ENCODE measurements at places on chromosomes 1 and 21. TPM values are rescaled to one million over a fixed set of nuclear protein-coding genes. Genes with fewer than 3 reads are reported as not detected.

The TBX15 gene
- 0.39 TPM for polyA plus RNA-seq

- DNase-seq: no peak
Measured at GRCh38 chr1:62682531-62682930, 5.7 kb downstream of the DOCK7 start.

DNA sequence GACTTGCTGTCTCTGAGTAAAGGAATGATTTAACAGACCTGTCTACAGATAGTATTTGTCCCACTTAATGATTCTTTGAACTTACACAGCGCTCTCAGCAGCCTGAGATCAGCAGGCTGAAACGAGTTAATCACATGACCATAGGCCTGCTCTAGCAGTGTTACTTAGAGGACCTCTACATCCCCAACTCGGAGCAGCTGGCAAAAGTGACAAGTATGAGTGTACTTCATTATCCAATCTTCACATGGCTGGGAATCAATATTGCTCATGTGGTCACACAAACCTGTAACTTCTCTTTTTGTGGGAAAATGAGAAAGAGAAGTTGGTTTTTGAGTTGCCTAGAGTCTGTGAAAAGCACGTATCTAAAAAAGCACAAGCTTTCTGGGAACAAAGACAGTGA, 11.4 kb upstream of the ATP13A2 start:
- DNase-seq: no peak

- DNase-seq: no peak
Measured at GRCh38 chr1:19529664-19530063, 44.3 kb upstream of the CAPZB start.

The NBPF12 gene
- polyA plus RNA-seq: 20.1 TPM

DNA sequence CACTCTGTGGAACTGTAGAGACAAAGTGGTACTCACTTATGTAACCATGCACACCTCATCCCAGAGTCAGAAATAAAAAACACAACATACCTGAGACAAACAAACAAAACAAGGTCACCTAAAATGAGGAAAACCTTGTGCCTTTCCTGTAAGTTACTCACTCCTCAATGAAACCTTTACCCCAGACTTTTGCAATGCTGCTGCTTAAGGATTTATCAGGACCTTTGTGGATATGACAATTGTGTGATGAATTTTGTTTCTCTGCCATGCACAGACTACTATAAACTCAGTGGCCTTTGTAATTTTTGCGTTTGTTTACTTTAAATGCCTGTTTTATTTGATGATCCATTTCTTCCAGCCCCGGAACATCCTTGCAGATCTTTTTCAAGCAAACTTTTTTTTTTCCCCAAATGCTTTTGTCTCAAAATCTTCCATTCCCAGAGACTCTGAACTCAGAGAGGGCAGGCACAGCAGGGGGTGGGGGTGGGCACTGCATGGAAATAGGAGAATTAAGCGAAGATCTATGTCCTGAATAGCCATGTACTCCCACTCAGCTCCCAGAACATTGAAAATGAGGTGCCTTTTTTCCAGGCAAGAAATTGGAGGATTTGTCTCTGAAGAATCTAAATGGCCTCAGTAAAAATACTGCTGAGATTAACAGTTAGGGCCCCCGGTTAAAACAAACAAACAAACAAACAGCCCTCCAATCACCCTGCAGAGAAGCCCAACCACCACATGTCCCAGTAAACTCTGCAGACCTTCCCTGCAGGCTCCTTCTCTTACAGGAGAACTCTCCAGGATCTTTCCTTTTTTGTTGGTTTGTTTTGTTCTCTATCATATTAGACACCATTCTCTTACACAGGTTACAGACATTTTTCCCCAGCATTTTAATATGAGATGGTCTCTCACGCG, 22.6 kb upstream of the SIM2 start:
- DNase-seq: no peak

The UBE2U gene
- not detected for polyA plus RNA-seq

- no peak for DNase-seq
Measured at GRCh38 chr1:65558215-65558614, 137.7 kb downstream of the LEPR start.

GRCh38 chr21:23152130-23152529, 2153.9 kb downstream of the NCAM2 start:
- DNase-seq: no peak

DNA sequence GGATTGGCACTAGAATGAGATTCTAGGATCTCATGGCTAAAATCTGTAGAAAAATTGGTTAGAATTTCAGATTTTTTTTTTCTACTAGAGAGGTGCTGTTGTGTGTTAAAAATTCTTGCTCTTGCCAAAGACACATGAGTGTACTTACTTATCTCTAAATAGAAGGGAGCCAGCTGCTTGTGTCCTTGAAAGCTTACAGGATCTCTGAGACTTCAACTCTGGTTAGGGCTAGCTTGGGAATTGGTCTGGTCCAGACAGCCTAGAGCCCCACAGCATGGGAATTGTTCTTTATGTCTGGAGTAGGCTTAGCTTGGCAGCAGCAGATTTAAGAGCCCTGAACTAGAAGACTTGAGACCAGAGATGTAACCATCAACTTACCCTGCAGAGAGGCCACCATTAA, 37.3 kb downstream of the MACO1 start:
- no peak for DNase-seq

The XCL2 gene
- polyA plus RNA-seq: not detected

The HMCN1 gene
- polyA plus RNA-seq: 47.8 TPM

The FABP3 gene
- polyA plus RNA-seq: 79.5 TPM

DNA sequence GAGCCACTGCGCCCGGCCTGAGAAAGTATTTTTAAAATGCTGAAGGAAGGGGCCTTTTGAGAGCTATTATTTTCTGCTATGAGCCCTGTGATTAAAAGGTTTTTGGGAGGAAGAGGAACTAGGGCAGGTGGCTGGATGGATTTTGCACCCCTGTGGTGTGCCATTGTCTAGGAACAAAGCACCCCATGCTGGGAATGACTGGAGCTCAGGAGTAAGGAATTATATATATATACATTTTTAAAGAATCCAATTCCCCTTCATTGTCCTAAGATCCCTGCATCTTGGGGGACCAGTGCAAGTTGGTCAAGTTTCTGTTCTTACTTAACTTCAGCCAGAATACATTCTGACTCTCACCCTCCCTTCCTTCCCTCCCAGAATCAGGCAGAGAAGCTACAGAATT, 91.6 kb downstream of the ZNF648 start:
- no peak for DNase-seq

The COL6A1 gene
- polyA plus RNA-seq: 251 TPM

The OLFML2B gene
- 9.3 TPM for polyA plus RNA-seq
